Hematopoietic multipotent progenitor cell treated with erythropoietin and hydrocortisone succinate and interleukin-3 and kit ligand, for 15 days (in vitro differentiated cells): ENCODE measurements at places on chromosomes 13 and 19.
A peak's percentile ranks its signal among the peaks of the same experiment; 100 is the strongest.

DNA sequence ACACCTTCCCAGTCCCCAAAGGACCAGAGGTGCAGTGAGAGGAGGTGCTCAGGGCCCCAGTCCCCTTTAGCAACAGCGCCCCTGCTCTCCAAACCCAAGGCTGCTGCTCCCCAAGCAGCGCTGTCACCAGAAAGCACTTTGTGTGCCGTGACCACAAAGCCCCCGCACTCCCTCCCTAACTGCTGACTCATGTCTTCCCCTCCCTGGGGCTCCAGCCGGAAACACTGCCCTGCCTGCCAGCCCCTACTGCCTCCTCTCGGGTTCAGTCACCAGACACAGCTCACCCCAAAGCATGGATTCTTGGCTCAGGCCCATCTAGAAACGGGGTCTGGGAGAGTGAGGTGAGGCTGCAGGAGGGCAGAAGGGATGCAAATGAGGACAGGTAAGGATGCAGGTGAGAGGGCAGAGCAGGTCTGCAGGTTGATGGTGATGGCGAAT, 4.9 kb upstream of the TNFSF14 start:
- DNase-seq = no peak

DNA sequence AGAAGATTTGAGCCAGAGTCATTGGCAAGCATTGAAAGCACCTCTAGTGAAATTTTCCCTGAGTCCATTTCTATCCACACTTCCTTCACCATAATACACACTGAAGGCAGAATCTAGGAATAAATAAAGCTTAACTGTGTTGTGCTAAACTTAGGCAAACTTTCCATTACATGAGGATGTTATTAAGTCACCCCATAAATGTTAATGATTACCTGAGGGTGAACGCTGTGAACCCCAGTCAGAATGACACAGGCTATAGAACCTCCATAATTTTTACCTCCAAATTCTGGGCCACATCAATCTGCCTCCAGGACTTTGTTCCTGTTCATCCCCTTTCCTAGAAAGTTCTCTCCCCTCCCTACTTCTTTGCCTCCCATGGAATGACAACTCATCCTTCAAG, 71.0 kb downstream of the RAP2A start:
- no peak for DNase-seq

- no peak for DNase-seq
These were observed 71.3 kb downstream of the LHFPL6 start for GRCh38 chr13:39531646-39532045.

GRCh38 chr13:113327391-113327765, 30.3 kb downstream of the LAMP1 start:
- no peak for DNase-seq

- no peak for DNase-seq
These were observed 85.7 kb downstream of the LRRC63 start for GRCh38 chr13:46297361-46297811.

GRCh38 chr13:63048653-63049052, 1633.0 kb upstream of the PCDH20 start:
- no peak for DNase-seq

- no peak for DNase-seq
These were observed 1237.4 kb downstream of the UQCRFS1 start for GRCh38 chr19:27975419-27976005.

DNA sequence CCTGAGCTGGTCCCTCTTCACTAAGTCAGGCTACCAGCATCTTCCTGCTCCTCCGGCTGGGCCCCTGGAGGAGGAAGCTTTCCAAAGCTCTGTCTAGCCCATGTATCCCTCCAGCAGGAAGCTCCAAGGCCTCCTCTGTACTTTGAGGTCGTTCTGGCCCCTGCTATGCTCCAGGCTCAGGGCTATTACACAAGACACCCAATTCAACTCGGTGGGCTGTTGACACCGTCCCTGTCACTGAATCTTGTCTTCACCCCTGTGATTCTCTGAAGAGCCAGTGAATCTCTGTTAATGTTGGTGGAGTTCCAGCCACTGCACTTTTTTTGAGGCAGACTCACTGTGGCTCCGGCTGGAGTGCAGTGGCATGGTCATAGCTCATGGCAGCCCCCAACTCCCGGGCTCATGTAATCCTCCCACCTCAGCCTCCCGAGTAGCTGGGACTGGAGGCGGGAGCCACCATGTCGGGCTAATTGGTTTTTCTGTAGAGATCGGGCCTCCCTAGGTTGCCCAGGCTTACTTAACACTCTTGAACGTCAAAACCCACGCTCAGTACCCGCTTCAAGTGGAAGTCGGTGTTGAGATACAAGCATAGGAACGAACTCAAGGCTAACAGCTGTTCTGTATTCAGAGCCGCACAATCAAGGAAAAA, 512 bp upstream of the REX1BD start:
- DNase-seq = no peak

DNA sequence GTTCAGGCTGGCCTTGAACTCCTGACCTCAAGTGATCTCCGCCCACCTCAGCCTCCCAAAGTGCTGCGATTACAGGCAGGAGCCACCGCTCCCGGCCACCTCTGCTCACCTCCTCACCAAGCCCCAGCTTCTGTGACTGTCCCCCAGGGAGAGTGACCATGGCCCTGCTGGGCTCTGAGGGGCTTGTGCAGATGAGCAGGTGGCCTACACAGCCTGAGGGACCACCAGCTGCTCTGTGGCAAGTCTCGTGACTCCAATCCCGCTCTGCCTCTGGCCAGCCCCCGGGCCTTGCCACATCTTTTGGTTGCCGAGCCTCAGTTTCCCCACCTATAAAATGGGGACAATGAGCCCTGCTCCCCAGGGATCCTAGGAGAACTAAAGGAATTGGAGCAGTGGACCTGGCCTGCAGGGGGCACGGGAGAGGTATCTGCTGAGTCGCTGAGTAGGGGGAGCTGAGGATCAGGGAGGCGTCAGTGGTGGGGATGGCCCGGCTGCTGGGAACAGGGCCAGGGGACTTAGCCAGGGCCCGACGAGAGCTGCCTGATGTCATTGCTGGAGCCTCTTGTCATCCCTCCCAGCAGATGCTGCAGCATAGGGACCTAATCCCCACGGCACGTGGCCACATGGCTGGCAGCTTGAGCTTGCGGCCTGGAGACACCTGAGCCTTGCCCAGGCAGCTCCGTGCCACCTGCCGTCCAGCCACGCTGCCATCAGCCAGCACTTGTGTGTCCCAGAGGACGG, 74.7 kb downstream of the GADD45B start:
- DNase-seq = no peak

DNA sequence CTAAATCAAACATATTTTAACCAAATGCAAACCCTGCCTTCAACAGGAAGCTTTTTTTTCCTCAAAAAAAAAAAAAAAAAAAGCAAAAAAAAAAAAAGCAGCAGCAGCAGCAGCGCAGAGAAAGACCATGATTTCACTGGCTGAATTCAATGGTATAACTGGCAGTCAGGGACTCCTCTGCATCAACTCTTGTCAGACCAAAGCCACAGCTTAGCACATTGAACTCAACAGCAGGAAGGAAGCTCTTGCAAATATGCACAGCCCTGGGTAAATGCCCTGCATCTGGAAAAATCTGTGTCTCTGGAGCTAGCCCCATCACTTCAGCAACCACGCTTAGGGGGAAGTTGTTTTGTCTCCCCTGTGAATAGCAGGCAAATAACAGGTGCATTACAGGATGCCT, 17.6 kb upstream of the DHRS12 start:
- DNase-seq = no peak

GRCh38 chr19:3397266-3398022, 31.1 kb downstream of the NFIC start:
- DNase-seq = no peak

DNA sequence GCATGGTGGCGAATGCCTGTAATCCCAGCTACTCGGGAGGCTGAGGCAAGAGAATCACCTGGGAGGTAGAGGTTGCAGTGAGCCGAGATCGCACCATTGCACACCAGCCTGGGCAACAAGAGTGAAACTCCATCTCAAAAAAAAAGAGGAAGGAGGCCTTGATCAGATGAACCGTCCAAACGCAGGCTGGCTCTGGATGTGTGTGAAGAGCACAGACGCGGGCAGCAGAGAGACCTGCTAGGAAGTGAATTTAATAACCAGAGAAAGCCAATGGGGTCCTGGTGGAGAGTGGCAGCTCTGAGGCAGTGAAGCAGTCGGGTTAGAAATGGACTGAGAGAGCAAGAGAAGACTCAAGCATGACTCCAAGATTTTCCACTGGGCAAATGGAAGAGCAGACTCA, 136.5 kb downstream of the RNF17 start:
- no peak for DNase-seq

- DNase-seq = no peak
These were observed 1.1 kb downstream of the TRIM13 start for GRCh38 chr13:49997955-49998354.

DNA sequence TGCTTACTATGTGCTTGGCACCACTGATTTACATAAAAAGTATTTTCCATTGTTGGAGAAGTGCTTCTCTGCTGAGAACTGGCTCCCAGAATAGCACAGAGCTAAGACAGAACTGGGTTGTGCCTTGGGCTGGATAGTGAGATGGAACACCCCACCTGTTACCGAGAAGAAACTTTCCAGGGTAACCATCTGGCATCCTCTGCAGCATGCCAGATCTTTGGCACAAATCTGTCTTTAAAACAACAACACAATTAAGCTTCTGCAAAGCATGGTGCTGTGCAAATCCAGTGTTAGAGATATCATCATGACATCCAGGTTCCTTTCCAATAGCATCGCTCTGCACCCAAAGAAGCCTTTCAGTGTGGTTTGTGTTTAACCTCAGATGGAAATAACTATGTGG, 202.5 kb upstream of the RFC3 start:
- no peak for DNase-seq

DNA sequence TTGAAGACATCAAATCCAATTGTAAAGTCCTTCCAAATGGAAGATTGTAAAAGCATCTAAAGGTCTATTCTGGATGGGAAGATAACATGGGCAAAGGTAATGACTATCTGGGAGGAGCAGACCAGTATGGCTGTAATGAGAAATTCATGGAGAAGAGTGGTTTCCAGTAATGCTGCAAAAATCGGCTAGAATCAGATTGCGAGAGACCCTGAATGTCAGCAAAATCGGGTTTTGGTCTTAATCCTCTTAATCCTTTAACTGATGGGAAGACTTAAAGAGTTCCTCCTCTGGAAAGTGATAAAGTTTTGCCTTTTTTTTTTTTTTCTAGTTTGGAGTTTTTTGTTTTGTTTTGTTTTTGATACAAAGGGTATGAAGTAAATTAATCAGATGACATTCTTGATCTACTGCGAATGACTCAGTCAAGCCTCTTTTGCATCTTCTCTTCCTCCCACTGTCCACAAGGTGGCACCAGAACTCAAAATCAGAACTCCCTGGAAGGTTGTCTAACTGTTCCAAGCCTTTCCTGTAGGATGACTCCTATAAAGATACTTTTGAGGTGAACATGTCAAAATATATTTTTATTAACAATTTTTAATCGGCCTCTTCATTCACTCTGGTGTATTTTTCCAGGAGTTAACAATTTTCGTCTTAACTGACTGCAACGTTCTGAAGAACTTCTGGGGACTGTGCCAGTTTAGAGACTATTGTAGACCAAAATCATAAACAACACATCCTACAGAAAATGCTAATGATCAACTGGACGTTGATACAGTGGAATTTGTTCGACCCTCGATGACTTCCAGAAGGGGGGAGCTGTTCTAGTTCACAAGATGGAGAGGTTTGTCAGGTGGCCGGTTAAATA, 213.3 kb upstream of the MIR17HG start:
- peak; percentile 35 for DNase-seq

- no peak for DNase-seq
These were observed 14.9 kb upstream of the SLITRK5 start for GRCh38 chr13:87656306-87656705.

- DNase-seq = no peak
These were observed 386.6 kb downstream of the DIAPH3 start for GRCh38 chr13:59776924-59777690.

DNA sequence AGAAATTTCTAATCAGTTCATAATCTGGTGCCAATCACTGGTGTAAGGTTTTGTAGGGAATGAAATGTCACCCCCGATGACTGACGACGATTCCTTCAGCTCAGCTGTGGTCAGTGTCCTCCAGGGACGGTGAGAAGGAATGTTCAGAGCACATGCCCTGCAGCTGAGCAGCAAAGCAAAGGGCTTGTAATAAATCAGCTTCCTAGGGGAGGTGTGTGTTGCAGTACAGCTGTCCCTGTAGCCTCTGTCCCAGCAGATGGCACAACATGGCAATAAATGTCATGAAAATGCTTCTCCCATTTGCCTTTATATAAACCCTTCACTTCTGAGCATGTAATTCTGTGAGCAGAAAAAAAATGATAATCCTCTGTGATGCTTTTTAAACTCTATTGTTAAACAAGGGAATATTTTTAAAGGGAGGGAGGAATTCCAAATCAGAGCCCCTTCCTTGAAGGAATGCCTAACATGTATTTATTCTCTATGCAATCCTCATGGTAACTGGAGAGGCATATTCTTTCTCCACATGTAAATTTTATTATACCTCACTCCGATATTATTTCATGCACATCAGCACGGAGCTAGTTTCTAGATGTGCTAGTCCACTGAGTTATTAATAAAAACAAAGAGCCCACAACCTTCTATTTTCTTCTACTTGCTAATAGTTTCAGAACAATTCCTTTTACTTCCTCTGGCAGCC, 102.5 kb downstream of the FAM216B start:
- no peak for DNase-seq

- no peak for DNase-seq
These were observed 66.8 kb downstream of the STK24 start for GRCh38 chr13:98510156-98510509.

- no peak for DNase-seq
These were observed 2554.8 kb downstream of the PCDH9 start for GRCh38 chr13:64675255-64675892.

DNA sequence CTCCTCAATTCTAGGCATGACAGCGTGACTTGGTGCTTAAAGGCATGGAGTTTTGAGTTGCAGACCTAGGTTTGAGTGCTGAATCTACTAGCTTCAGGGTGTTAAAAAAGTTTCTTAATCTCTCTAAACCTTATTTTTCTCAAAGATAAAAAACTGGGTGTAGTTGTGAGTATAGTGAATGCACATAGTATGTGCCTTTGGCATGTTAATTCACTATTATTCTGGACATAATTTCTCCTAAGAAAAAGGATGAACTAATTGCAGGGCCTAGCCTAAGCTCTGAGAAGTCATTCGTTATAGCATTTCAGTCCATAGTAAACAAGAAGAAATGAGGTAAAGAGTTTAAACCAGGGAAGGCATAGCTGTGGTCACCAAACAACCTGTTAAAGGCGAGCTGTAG, 149.0 kb downstream of the LACC1 start:
- no peak for DNase-seq

GRCh38 chr13:101283782-101284181, 132.5 kb downstream of the NALCN start:
- DNase-seq = no peak

DNA sequence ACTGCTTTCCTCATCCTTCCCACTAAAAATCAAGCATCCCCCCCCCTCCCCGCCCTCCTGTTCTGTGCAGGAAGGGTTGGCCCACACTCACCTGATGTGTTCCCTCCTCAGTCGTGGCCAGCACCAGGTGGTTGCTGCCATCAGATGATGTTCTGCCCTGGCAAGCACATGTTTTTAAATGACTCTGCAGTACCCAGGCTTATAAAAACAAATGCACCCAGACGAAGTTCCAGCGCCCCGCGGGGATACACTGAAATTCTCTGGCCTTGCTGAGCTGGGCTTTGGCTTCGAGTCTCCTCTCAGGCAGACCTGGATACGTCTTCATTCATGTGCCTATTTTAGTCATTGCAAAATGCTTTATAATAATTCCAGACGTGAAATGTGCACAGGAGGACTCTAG, 316.3 kb downstream of the DLEU7 start:
- no peak for DNase-seq

GRCh38 chr19:27865927-27866777, 1346.8 kb downstream of the UQCRFS1 start:
- no peak for DNase-seq

GRCh38 chr19:10431943-10432735, 11.8 kb downstream of the PDE4A start:
- peak; percentile 32 for DNase-seq

GRCh38 chr19:19276386-19276785, 3.3 kb upstream of the TM6SF2 start:
- no peak for DNase-seq
